Breast epithelium (tissue), 4 donors: ENCODE measurements at places on chromosomes 4 and X. TPM values are rescaled to one million over a fixed set of nuclear protein-coding genes. Genes with fewer than 3 reads are reported as not detected.
A peak's percentile ranks its signal among the peaks of the same experiment; 100 is the strongest.

DNA sequence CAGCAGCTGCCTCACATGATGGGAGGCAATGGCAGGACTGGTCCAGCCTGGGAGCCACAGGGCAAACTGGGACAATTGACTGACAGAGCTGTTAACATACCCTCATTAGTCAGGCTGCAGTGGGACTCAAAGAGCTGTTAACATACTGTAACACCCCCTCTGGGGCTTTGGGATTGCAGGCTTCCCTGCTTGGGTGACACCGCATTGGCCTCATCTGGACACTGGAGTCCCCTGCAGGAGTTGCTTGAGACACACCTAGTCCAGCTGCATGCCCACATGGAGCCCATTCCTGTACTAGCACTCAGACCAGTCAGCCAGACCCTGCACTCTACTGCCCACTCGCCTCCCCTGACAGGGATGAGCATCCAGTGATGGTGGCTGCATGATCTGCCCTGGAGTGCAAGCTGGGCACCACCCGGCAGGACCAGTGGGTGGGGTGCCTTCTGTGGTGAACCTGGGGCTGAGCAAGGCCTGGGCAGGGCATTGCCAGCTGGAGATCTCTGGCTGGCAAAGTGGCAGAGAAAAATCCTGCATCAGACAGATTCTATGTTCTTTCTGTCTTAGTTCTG, 138.8 kb downstream of the DTHD1 start:
- H3K36me3 ChIP-seq = no peaks in the 10 kb centered on the region
- DNase-seq = no peak
- no peaks in the 10 kb centered on the region for H3K4me1 ChIP-seq
- peaks cover 4% of the 10 kb centered on the region for H3K27me3 ChIP-seq
- H3K4me3 ChIP-seq = no peak overlapping the region

DNA sequence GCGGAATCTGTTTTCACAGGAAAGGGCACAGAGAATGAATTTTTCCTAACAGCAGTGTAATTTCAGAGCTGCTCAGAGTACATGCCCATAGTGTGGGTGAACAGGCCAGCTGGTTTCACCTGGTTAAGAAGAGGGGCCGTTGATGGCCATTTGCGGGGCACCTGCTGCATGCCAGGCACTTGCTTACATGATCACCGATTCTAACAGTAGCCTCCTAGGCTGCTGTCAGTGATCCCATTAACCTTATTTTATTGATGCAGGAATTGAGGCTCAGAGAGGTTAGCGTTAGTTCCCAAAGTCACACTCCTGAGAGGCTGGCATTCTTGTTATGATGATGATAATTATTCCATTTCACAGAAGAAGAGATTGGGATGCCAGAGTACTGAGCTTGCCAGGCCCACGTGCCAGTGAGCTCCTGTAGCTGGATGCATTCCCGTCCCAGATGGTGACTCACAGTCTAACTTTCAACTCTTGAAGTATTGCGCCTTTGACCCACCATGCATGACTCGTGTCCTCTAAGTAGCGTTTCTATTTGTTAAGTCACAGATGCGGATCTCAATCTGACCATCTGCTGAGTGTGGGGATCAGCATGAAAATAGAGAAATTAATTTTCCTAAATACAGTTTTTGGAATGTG, 76.5 kb downstream of the PSAPL1 start:
- H3K27ac ChIP-seq = no peak overlapping the region
- H3K4me1 ChIP-seq = no peaks in the 10 kb centered on the region
- DNase-seq = no peak
- H3K4me3 ChIP-seq = no peak overlapping the region

- no peaks in the 10 kb centered on the region for H3K4me1 ChIP-seq
- H3K27ac ChIP-seq = no peak overlapping the region
- no peak overlapping the region for H3K4me3 ChIP-seq
- H3K36me3 ChIP-seq = no peaks in the 10 kb centered on the region
- no peak for DNase-seq
Measured at GRCh38 chrX:24005028-24005427, 22.0 kb downstream of the KLHL15 start.

DNA sequence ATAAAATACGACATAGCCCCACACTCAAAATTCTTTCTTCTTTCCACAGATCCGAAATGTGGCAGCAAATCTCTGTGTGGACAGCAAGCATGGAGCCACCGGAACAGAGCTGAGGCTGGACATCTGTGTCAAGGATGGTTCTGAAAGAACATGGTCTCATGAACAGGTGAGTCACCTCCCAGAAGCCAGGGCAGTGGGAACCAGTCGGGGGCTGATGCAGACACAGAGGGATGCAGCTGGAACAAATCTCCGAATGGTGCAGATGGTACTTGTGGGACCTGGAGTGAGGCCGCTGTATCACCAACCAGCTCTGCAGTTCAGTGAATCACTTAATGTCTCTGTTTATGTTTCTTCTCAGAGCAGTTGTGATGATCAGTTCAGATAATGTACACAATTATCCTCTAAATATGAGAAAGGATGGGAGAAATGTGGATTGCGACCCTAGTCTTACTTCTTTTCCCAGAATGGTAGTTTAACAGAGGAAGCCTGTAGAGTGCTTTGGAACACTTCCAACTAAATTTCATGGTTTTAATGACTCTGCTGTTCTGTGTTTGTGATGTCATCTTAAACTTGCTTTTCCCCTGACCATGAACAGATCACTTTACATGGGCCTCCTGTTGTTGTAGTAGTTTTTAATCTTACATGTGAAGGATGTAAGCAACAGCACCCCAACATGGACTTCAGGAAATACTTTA, 159.3 kb upstream of the GALNT7 start:
- no peak overlapping the region for H3K27ac ChIP-seq
- no peak overlapping the region for H3K4me3 ChIP-seq
- no peaks in the 10 kb centered on the region for H3K36me3 ChIP-seq
- no peaks in the 10 kb centered on the region for H3K4me1 ChIP-seq
- no peak for DNase-seq

LDB2 gene
- total RNA-seq = 34.5 TPM

DNA sequence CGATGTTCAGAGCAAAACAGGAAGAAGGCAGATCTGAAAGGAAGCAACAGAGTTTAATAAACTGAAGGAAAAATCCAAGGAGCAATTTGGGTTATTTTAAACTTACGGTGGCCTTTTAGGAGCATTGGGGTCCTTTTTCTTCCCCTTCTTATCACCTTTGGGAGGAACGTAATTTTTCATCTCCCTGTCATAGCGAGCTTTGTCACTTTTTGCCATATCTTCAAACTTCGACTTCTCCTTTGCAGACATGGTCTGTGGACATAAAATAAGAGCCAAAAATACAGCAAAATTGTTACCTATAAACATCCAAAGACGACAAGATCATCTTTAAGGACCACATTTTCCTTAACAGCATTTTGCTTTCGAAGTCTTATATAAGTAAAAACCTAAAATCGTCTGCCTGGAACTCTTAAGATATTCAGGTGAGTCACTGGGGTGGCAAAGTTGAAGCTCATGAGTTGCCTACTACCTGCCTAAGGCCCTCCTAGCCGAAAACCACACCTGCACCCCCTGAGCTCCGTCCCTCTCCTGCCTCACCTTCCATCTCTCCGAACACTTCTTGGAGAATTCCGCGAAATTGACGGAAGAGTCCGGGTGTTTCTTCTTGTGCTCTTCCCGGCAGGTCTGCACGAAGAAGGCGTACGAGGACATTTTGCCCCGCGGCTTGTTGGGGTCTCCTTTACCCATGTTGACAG, 1.0 kb downstream of the HMGB2 start:
- H3K4me3 ChIP-seq = peak overlapping the region; percentile 83
- H3K4me1 ChIP-seq = peaks cover 4% of the 10 kb centered on the region
- no peaks in the 10 kb centered on the region for H3K36me3 ChIP-seq

DNA sequence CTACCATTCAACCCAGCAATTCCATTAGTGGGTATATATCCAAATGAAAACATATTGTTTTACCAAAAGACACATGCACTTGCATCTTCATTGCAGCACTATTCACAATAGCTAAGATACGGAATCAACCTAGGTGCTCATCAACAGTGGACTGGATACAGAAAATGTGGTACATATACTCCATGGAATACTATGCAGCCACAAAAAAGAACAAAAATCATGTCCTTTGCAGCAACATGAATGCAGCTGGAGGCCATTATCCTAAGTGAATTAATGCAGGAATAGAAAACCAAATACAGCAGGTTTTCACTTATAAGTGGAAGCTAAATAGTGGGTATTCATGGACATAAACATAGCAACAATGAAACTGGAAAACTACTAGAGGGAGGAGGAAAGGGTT, 38.1 kb upstream of the BBS7 start:
- H3K4me1 ChIP-seq = no peaks in the 10 kb centered on the region
- DNase-seq = no peak
- H3K27ac ChIP-seq = no peak overlapping the region
- no peaks in the 10 kb centered on the region for H3K36me3 ChIP-seq

- no peaks in the 10 kb centered on the region for H3K27me3 ChIP-seq
- no peak overlapping the region for H3K4me3 ChIP-seq
- no peak overlapping the region for H3K27ac ChIP-seq
- H3K36me3 ChIP-seq = no peaks in the 10 kb centered on the region
Measured at GRCh38 chrX:55213381-55213780, 6.8 kb upstream of the PAGE5 start.

GRCh38 chr4:52477191-52477780, 181.8 kb downstream of the USP46 start:
- no peak for DNase-seq
- no peaks in the 10 kb centered on the region for H3K27me3 ChIP-seq
- H3K4me3 ChIP-seq = no peak overlapping the region
- H3K27ac ChIP-seq = no peak overlapping the region
- no peaks in the 10 kb centered on the region for H3K36me3 ChIP-seq

ADH7 gene
- total RNA-seq = not detected

- no peak overlapping the region for H3K4me3 ChIP-seq
Measured at GRCh38 chrX:153633048-153633447, 14.0 kb upstream of the DUSP9 start.

GRCh38 chr4:112550728-112551127, 34.7 kb upstream of the NEUROG2 start:
- no peaks in the 10 kb centered on the region for H3K4me1 ChIP-seq
- H3K36me3 ChIP-seq = no peaks in the 10 kb centered on the region

DNA sequence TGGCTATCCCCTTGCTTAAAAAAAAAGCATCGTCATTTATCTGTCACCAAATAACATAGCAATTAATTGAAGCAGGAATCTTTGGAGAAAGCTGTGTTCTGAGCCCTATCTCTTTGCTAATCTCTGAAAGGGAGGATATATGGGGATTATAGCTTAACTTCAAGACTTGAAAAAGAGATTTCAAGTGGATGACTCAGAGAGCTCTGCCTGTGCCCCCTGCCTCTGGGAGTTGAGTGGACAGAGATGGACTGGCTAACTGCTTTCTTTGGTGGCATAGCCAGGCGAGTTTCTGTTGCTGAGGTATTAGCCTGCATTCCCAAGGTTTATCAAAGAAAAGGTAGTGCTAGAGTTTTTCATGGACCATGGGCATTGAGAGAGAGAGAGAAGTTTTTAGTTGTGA, 91.6 kb downstream of the DDIT4L start:
- no peaks in the 10 kb centered on the region for H3K27me3 ChIP-seq
- H3K36me3 ChIP-seq = no peaks in the 10 kb centered on the region
- no peak overlapping the region for H3K4me3 ChIP-seq
- H3K27ac ChIP-seq = no peak overlapping the region
- DNase-seq = no peak

CSN1S1 gene
- total RNA-seq = 2.9 TPM

DNA sequence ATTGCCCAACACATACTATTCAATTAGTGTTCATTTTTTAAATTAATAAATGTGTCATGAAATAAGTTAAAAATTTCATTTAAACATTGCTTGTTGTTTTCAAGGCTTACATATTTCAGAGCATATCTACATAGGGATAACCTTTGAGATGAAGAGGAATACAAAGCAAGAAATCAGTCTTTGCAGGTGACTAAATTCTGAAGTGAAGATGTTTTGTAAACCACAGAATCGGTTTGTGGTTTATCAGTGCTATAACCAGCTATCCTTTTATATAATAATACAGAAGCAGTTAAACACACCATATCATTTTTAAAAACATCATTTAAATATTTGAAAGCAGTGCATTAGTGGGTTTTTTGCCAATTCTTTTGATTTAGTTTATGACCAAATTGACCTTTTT, 26.9 kb downstream of the FAM241A start:
- no peaks in the 10 kb centered on the region for H3K27me3 ChIP-seq
- H3K27ac ChIP-seq = no peak overlapping the region
- no peaks in the 10 kb centered on the region for H3K4me1 ChIP-seq
- no peaks in the 10 kb centered on the region for H3K36me3 ChIP-seq
- no peak overlapping the region for H3K4me3 ChIP-seq

DNA sequence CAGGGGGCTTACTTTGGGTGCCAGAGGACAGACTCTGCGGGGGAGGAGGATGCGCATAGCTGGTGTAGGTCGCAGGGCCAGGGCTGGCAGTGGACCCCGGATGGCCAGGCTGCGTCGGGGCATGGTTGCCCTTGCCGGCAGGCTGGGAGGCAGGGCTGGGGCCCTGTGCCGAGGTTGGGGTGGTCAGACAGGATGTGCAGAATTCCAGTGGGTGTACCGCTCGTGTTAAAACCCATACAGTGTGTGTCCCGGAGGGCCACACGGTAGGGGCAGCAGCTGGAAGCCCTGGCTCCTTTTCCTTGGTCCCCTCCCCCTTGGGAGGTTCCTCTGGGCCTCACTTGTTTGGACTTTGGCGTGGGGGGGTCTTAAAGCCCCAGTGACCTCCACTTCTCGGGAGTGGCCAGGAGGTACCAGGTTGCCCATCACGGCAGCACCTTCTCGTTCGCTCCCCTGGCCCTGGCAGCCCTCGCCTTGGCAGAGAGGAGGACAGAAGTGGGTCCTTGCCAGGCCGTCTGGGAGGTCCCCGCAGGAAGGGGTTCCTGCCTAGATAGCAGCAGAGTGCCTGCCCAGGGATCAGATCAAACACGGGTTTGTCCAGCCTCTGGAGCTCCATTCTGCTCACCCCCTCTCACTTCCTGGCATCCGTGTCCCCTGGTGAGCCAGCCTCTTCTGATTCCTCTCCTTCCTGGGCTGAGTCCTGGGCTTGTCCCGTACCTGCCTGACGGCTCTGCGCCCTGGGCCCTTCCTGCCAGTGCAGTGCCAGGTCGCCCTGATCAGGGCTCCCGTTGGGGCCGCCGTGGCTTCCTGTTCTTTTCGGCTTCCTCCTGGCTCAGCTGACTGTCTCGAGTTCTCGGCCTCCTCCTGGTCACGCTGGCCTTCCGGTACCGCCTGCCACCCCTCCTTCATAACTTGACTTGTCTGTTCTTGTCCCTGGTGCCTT, 56.7 kb upstream of the HGFAC start:
- peaks cover 9% of the 10 kb centered on the region for H3K4me1 ChIP-seq
- peak overlapping the region; percentile 81 for H3K27ac ChIP-seq
- H3K36me3 ChIP-seq = no peaks in the 10 kb centered on the region
- H3K27me3 ChIP-seq = no peaks in the 10 kb centered on the region
- peak overlapping the region; percentile 39 for H3K4me3 ChIP-seq
- no peak for DNase-seq

- H3K27ac ChIP-seq = no peak overlapping the region
- no peak overlapping the region for H3K4me3 ChIP-seq
- no peaks in the 10 kb centered on the region for H3K36me3 ChIP-seq
- no peaks in the 10 kb centered on the region for H3K27me3 ChIP-seq
- H3K4me1 ChIP-seq = no peaks in the 10 kb centered on the region
Measured at GRCh38 chrX:105461016-105461415, 240.5 kb upstream of the TEX13A start.

CXorf49 gene
- not detected for total RNA-seq

ASB9 gene
- 1.0 TPM for total RNA-seq

- no peaks in the 10 kb centered on the region for H3K4me1 ChIP-seq
- H3K27me3 ChIP-seq = no peaks in the 10 kb centered on the region
- no peak for DNase-seq
- no peak overlapping the region for H3K4me3 ChIP-seq
- no peaks in the 10 kb centered on the region for H3K36me3 ChIP-seq
Measured at GRCh38 chr4:32440391-32440790, 1720.2 kb downstream of the PCDH7 start.

MTNR1A gene
- not detected for total RNA-seq
